Right ventricle myocardium inferior (tissue), 1 donor: ENCODE measurements at places on chromosomes 7 and 10. TPM values are rescaled to one million over a fixed set of nuclear protein-coding genes. Genes with fewer than 3 reads are reported as not detected.

GRCh38 chr7:47536661-47537611, 45.0 kb downstream of the TNS3 start:
- no peak for DNase-seq

GRCh38 chr10:9399275-9399983, 1344.9 kb downstream of the GATA3 start:
- no peak for DNase-seq

Gene ABCC2
- total RNA-seq = 0.05 TPM

DNA sequence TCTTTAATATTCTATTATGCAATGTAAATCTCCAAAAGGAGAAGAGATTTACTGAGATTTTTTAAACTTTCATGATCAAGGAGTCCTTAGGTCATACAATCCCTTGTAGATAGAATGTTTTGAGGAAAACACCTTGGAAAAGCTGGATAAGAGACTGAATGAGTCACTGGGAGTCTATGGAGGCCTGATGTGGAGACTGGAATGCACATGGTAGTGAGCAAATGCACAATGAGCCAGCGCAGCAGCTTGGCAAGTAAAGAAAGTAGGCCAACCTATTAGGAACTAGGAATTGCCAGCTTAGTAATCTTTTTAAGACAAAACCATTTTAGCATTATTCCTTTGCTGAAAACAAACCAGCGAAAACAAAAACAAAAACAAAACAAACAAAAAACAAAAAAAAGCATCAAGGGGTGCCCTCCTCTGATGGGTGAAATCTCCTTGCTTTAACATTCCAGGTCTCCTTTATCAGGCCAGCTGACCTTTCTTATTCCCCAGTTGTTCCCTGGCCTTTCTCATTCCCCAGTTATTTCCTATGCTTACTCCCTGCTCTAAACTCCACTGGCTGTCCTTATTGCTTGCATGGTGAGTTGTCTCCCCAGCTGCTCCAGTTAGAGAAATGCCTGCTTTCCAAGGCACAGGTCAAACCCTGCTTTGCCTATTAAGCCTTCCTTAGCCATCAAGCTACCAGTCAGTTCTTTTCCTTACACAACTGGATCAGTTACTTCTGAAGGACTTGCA, 135.8 kb downstream of the PLCE1 start:
- no peak for DNase-seq

DNA sequence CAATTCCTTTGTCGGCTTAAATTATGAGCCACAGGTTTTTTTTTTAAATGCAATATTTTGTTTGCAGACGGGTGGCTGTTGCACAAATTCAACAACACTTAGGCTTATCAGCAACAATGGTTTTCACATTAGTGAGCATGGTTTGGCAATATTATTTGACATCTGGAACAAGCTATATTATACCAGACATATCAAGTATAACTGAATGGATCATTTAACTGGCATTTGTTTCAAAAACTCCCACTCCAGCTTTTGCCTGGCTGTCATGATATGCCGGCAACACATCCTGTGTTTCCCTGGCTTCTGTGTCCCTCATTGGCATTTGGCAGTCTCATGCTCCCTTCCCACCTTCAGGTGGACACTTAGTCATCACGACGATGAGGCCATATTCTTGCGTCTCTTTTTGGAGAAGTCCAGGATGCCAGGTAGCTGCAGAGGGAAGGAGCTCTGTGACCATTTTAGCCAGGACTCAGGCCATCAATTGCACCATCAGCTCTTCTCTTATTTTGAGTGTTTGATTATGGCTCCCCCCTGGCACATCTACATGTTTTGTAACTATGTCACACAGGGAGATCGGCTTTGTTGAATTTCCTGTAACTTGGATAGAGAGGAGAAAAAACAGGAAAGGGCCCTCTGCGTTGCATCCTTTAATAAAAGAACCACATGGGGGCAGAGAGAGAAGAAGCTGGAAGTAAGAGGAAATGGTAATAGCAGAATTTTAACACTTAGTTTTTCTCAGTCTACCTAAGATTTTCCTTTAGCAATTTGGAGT, 413.9 kb downstream of the LRMDA start:
- no peak for DNase-seq

- DNase-seq = no peak
Observed at GRCh38 chr10:69398466-69398865, 18.3 kb downstream of the TACR2 start.

Gene HOXA2
- total RNA-seq = 0.14 TPM

DNA sequence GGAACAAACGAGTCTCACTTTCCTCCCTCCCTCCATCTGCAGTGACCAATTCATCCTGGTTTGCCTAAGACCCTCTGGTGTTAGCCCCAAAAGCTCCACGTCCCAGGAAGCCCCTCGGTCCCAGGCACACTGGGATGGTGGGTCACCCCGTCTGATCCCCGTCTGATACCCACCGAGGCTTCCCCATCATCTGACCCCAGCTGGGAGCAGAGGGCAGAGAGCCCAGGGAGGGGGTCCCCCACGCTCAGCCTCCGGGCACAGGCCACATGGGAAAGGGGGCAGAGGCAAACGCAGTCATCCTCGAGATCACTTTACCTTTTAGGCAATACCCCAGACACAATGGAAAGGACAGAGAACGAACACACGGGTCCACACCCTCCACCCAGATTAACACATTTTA, 291.6 kb upstream of the PPP2R2D start:
- DNase-seq = no peak

DNA sequence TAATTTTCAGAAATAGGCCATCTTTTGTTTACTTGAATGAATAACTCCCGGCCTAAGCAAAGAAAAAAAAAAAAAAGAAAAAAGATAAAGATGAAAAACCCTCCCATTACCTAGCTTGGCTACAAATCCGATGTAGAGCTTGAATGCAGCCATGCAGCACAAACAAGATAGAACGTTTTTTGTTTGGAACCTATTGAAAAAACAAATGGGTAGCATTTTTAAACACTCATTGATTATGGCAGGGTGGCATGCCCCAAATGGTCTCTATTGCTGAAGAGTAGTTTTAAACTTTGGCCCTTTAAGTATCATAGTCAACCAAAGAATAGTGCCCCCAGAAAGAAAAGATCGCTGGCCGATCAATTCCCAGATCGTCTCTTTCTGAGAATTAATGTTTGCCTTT, 84.4 kb downstream of the VTI1A start:
- no peak for DNase-seq

DNA sequence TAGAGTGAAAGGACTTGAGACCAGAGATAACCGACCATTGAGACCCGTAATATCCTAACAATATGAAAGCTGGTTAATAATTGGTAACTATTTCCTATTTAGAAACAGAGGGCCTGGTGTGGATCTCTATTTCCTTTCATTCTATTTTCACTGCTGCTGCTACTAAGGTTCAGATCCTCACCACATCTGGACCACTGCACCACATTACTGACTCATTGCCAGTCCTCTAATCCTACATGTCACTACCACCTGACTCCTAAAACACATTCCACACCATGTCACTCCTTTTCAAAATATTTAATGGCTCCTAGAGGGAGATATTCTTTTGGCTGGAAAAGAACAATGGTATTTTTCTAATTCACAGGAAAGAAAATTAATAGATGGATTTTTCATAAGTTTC, 6.4 kb downstream of the USP54 start:
- no peak for DNase-seq

DNA sequence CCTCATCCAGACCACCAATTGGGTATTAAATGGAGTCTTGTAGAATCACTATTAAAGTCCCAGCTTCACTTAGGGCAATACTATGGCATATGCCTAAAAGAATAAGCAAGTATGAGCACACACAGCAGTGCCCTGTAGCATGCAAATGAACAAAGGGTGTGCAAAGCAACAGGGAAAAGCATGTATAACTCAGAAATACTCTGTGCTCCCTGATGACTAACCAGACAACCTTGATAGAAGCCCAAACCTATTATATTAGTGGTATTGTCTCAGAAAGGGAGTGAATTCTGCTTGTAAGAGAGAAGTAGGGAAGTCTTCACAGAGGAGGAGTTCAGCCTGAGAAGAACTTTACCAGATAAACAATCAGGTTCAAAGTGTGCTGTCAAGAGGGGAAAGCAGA, 131.2 kb downstream of the DGKI start:
- DNase-seq = no peak

DNA sequence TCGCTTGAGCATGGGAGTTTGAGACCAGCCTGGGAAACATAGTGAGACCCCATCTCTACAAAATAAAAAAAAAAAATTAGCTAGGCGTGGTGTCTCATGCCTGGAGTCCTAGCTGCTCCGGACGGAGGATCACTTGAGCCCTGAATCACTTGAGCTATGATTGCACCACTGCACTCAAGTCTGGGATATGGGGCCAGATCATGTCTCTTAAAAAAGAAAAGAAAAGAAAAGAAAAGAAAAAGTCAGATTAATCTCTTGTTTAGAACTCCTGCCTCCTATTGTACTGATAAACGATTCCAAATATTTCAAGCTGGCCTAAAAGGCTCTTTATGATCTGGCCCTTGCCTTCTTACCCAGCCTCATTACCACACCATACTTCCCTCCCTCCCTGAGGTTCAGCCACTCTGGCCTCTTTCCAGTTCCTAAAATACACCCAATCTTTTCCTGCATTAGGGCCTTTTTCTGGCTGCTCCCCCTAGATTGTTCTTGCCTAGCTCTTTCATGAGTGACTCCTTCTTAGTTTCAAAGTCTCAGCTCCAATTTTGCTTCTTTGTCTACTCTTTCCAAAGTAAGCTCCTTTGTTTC, 41.7 kb downstream of the VCL start:
- no peak for DNase-seq

DNA sequence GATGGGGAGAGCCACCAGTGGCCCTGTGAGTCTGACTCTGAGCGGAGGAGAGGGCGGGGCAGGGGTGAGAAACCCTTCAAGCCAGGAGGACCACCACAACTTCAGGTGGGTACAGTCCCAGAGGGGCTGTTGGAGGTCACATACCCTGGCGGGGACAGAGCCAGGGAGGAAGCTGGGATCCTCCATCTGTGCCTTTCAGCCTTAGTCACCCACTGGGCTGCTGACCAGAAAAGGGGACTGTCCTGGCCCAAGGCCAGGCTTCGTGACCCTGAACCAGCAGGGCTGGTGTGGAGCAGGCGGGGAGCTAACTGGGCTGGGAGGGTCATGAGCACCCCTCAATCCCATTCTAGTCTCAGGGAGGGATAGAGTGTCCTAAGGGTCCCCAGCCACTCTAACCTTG, 1.5 kb upstream of the CALHM3 start:
- DNase-seq = no peak

DNA sequence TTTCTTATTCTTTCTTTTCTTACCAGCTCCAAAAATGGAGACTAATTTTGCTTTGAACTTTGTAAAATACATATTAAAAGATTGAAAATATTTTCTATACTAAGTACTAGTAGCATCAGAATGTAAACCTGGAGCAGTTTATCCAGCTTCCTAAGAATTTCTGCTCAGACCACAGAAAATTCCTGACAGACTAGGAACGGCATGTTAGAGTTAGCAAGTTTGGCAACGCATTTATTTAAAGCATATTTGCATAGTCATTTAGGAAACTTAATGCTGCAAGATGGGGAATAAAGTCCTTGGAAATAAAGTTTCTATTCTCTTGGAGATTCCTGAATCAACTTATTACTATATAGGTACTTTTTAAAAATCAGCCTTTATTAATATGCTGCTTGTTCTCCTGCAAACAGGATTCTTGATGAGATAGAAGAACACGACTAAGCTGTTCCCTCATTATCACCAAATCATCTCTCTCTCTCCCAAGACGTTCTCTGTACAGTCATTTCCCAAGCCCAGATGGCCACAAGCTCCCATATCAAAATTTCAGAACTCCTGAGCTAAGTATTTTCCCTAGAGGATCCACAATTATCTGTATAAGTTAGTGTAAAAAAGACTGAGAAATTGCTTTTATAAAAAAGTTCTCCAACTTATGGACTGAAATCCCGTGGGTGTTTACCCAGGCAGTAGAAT, 305.8 kb upstream of the NEBL start:
- DNase-seq = no peak

DNA sequence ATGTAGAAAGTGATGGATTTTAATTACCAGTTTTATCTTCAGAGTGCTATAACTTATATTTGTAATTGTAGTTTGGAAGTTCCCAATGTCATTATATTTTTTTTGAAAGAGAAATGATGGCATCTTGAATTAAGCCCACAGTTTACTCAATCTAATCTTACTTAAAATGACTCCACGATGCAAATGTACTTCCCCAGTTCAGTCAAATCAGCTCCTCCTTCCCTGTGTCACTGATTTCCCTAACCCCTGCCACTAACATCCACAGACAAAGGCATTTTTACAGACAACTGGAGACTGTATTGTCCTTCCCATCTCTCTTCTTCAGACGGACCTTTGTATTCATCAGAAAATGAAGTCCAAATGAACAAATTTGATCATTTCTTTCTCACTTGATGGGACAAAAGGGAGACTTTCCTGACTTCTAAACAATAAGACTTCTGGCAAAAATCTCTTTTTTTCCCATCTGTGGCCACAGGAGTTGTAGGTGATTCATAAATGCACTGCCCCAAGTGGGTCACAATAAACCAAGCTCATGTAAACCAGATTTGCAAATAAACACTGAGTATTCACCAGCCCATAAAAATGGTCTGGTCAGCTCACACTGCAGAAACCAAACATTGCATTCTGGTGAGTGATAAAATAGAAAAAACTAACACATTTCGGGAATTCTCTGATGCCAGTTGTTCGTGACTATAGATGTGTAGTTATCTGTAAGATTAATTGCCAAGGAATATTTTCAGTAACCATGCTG, 162.9 kb downstream of the FANK1 start:
- no peak for DNase-seq

Gene SLC26A5
- not detected for total RNA-seq

- DNase-seq = no peak
Observed at GRCh38 chr10:97475936-97476594, 22.2 kb downstream of the MMS19 start.

DNA sequence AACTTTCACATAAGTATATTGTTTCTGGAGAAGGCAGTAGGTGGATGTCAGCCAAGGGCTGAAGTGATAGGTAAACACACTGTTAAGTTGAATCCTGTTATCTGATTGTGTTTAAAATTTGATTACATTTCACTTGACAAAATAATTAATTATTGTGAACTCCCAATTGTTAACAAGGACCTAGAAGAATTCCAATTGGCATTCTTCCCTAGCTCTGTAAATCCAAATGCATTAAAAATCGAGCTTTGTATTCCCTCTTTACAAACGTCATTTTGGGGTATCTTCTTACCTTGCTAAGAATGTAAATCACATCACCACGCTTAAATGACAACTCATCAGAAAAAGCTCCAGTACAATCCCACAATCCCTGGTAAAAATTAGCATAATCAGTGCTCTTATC, 179.9 kb downstream of the SKAP2 start:
- DNase-seq = no peak

DNA sequence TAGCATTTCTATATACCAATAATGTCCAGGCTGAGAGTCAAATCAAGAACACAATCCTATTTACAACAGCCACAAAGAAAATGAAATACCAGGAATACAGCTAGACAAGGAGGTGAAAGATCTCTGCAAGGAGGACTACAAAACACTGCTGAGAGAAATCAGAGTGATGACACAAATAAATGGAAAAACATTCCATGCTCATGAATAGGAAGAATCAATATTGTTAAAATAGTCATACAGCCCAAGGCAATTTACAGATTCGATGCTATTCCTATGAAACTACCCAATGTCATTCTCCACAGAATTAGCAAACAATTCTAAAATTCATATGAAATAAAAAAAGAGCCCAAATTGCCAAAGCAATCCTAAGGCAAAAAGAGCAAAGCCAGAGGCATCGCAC, 116.8 kb upstream of the ZNF32 start:
- no peak for DNase-seq
